ENCODE measurements at places on chromosomes 5 and 9. TPM values are rescaled to one million over a fixed set of nuclear protein-coding genes. Genes with fewer than 3 reads are reported as not detected.

ZBED3 gene
- polyA plus RNA-seq, result 0.69 TPM

GPR150 gene
- 0.30 TPM for polyA plus RNA-seq

IL3 gene
- polyA plus RNA-seq, result not detected

C5orf46 gene
- not detected for polyA plus RNA-seq

DNA sequence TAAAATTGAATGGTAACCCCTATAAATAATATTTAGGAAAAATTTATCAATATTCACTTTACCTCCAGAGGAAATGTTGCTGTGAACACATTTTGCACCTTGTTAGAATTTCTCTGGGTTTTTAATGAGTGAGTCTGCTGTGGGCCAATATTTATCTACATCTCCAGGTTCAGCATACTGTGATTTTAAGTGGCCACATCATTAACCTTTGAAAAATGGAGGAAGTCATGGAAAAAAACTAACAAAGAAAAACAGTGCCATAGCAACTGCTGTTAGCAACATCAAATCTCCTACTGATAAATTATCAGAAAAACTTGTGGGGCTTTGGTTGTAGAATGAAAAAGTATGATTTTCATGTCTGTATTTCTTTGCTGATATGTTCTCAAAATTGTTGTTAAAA, 55.0 kb downstream of the CD180 start:
- no peaks in the 10 kb centered on the region for H3K27me3 ChIP-seq
- H3K4me3 ChIP-seq, result no peak overlapping the region
- H3K27ac ChIP-seq, result no peak overlapping the region
- DNase-seq, result no peak
- H3K4me1 ChIP-seq, result no peaks in the 10 kb centered on the region

DNA sequence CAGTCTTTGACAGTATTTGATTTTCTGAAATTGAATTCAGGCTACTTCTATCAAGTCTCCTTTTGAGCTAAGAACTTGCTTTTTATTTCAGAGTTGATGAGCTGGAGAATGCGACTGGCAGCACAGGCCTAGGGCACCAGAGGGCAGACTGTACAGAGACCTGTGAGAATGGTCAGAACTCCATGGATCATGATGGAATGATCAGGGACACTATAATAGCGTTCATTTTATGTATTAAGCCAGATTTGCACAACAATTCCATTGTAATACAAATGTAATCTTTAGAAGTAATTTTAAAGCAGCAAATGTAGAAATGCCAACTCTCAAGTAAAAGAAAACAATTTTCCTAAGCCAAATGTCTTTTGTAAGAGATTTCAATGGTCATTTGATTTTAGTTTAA, 902.4 kb downstream of the NR2F1-AS1 start:
- H3K4me1 ChIP-seq, result no peaks in the 10 kb centered on the region
- no peaks in the 10 kb centered on the region for H3K27me3 ChIP-seq
- H3K36me3 ChIP-seq, result no peaks in the 10 kb centered on the region
- no peak overlapping the region for H3K4me3 ChIP-seq

GRCh38 chr5:172816925-172817562, 17.0 kb upstream of the ERGIC1 start:
- DNase-seq, result no peak
- H3K4me1 ChIP-seq, result no peaks in the 10 kb centered on the region
- H3K27ac ChIP-seq, result no peak overlapping the region
- H3K4me3 ChIP-seq, result no peak overlapping the region

DNA sequence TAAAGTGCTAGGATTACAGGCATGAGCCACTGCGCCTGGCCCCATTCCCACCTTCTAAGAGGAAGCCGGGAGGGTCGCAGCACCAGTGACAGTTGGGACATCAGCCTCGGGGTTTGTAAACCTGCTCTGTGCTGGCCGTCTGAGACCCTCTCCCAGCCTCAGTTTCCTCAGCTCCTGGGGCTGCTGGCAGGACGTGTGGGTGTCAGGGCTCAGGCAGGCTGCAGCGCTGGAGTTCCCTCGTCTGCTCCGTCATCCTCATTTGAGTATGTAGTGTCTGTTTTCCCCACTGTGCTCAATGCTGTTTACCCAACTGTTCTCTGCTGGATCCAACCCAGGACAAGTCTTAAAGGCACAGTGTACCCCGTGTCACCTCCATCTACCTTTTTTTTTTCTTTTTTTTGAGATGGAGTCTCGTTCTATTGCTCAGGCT, 2.0 kb upstream of the NINJ1 start:
- no peak overlapping the region for H3K4me3 ChIP-seq
- no peak overlapping the region for H3K27ac ChIP-seq
- DNase-seq, result no peak
- H3K4me1 ChIP-seq, result peaks cover 42% of the 10 kb centered on the region
- no peaks in the 10 kb centered on the region for H3K36me3 ChIP-seq
- no peaks in the 10 kb centered on the region for H3K27me3 ChIP-seq

Measured in B cell (primary cell).